ENCODE measurements at places on chromosomes 1 and 21. TPM values are rescaled to one million over a fixed set of nuclear protein-coding genes. Genes with fewer than 3 reads are reported as not detected.

Gene CNIH3
- 3.0 TPM for total RNA-seq

Gene RGS18
- total RNA-seq = 7.3 TPM

Gene VASH2
- total RNA-seq = 3.0 TPM

DNA sequence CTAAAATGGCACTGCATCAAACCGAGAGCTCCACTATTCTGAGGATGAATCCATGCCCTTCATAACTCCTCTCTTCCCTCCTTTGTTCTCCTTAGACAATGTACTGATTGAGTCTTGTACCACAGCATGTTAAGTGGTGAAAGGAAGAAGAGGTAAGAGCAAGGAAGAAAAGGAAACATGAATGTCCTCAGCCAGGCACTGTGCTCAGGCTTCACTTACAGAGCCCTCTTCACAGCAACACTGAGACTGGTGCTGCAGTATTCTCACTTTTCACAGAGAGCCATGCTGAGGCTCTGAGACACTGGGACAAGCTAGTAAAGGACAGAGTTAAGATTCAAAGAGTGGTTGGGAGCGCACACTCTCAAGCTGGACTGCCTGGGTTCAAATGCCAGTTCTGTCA is 143.5 kb downstream of the AKT3 start:
- DNase-seq = no peak

DNA sequence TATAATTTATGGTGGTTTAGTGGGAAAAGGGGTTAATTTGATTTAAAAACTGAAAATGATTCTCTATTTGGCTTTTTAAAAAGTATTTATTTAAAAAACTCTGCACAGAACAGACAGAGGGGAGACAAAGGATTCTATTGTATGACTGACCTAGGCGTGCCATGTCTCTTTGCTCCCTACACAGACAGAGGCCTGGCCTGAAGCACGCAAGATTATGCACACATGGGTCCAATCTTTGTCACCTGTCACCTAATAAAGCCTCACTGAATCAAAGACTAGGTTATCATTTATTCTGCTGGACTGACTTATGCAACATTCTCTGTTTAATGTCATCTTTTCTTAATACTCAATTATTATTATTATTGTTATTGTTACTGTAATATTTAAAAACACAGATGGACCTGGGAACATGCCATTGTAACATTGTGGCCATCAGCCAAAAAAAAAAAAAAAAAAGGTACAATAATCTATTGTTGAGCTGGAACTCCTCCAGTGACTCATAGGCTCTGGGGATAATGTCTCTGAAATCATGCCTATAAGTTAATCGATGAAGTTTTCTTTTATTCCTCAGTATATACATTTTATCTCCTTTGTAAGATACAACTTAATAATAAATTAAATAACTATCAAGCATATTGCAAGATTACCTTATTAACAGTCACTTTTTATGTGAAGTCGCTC is 112.1 kb downstream of the RUNX1 start:
- DNase-seq = no peak

DNA sequence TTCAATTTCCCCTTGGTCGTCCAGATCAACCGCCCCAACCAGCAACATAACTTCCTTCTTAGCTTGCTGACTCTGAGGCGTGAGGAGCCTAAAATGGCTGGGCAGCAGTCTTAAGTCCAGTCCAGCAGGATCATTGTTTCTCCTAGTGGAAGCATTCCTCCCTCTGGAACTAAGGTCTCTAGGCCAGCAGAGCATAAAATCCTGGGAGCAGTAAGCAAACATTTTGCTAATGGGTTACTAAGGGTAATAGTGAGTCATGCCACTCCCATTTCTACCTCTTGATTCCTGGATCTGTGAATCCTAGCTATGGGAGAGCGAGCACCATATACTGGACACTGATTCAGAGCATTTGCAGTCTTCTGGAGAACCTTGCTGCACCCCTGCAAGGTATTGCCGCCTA is 59.9 kb downstream of the ADSS2 start:
- DNase-seq = no peak

Gene AMPD1
- total RNA-seq = not detected

Gene ZNF648
- total RNA-seq = not detected

Gene HES4
- 25.5 TPM for total RNA-seq

GRCh38 chr1:84985365-84985764 is 11.5 kb downstream of the MCOLN2 start:
- no peak for DNase-seq

DNA sequence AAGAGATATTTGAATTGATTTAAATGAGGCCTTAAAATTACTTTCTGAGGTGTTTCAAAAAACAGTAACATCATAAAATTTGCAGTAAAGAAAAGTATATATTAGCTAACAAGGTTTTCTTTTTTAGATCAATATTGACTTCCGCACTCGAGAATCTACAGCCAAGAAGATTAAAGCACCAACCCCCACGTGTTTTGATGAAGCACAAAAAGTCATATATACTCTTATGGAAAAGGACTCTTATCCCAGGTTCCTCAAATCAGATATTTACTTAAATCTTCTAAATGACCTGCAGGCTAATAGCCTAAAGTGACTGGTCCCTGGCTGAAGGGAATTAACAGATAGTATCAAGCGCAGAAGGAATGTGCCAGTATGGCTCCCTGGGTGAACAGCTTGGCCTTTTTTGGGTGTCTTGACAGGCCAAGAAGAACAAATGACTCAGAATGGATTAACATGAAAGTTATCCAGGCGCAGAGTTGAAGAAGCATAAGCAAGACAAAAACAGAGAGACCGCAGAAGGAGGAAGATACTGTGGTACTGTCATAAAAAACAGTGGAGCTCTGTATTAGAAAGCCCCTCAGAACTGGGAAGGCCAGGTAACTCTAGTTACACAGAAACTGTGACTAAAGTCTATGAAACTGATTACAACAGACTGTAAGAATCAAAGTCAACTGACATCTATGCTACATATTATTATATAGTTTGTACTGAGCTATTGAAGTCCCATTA is 3.6 kb downstream of the RGS1 start:
- no peak for DNase-seq

DNA sequence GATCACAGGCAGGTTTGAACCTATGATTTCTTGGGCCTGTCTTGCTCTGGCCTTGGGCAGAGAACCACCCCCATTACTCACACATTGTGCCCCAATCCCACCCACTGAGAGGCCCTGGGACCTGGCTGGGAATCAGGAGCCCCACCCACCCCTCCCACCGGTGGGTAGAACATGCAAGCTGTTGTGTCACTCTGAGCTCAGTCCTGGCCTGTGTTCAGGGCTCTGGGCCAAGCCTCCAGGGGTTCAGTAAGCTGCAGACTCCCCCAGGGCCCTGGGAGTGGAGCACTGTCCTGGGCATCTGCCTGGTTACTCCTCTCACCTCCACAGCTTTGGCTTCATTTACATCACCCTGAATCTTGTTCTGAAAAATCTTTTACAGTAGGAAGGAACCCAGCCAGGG is 270.5 kb downstream of the RRAGC start:
- DNase-seq = peak; percentile 83

GRCh38 chr1:1620433-1621139 is 5.3 kb downstream of the MIB2 start:
- no peak for DNase-seq

- DNase-seq = no peak
Measured at GRCh38 chr1:210129092-210129491, 103.5 kb upstream of the SERTAD4 start.

Measured in mesenteric fat pad (tissue), 1 donor.